ENCODE measurements at places on chromosomes 3 and 15.

- DNase-seq = no peak
Observed at GRCh38 chr3:97070302-97070701, 255.9 kb downstream of the EPHA6 start.

- DNase-seq = no peak
Observed at GRCh38 chr15:84889313-84889990, 5.0 kb downstream of the SLC28A1 start.

DNA sequence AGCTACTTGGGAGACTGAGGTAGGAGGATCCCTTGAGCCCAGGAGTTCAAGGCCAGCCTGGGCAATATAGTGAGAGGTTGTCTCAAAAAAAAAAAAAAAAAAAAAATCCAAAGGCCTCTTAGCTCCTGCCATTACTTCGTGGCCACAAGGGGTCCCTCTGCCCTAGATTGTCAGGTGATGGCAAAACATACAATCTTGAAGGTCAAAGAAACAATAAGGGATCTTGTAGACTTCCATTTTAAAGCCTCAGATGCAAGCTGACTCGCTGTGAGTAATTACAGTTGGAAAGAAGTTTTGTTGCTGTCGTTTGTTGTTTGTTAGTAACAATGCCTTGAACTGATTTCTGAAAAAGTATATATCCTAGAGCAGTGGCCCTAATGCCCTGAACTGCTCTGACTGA lies 55.9 kb upstream of the PLCL2 start:
- DNase-seq = peak; percentile 19

GRCh38 chr15:44144184-44144583 lies 50.9 kb downstream of the FRMD5 start:
- DNase-seq = no peak

DNA sequence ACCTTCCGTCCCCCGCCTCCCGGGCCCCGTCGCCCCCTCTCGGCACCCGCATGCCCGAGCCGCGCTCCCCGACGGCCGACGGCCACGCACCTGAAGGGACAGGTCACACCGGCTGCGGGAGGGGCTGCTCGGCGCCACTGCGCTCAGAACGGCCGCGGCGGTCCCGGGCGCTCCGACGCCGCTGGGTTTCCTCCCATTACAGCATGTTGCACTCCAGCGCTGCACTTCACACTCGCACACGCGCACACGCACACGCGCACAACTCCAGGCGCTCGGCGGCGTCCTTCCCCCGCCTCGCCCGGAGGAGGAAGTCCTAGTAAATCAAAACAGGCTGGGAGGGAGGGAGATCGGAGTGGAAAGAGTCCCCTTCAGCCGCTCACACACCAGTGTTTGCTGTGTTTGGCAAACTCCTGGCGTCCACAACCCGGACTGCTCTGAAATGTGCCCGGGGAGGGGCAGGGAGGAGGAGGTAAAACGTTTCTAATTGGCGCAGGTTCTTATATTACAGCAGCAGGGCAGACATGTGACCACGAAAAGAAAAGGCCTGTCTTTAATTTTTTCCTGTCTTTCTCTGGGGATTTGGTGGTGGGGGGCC lies 76.7 kb upstream of the VGLL4 start:
- DNase-seq = peak; percentile 66

DNA sequence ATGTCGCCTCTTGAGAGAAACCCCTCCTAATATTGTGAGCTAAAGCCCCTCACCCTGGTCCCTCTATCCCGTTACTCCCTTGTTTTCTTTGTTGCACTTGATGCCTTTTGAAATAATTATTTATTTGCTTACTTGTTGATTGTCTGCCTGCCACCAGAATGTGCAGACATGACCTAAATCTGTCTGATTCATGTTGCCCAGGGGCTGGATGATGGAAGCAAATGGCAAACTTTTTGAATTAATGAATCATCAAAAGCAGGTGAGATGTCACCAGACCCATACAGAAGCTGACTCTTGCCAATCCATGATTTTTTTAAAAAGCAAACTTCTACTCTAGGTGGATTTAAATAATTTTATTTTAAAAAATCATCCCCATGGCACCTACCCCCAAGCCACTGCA lies 49.3 kb downstream of the GRIP2 start:
- no peak for DNase-seq

DNA sequence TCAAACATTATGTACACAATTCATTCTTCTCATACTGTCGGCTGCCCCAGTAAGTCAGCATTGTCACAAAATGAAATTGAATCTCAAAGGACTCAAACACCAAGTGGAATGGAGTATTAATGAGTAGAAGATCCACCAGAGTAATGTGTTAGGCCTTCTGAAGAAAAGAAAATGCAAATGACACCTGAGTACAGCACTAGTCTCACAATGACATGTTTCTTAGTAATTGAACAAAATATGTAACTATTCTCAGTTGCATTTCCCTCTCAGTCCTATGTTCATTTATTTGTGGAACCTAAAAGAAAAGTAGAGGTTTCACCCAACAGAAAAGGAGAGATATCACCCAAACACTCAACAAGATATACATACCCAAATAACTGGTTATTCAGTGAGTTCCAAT lies 283.9 kb upstream of the THBS1 start:
- DNase-seq = no peak

DNA sequence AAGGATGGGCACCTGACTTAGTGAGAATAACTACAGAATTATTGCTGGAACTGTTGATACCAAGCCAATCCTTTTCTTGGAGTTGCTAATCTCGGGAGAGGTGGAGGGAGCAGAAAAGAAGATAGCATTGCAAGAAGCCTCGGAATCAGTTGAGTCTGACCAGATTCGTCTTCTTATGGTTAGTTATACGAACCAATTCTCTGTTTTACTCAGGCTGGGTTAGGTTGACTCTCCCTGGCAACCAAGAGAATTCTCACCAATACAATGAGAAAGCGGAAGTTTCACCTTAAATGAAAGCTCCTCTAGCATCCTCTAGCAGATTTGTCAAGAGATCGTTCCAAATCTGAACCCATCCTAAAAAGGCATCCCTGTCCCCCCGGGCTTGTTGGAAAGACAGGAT lies 43.5 kb upstream of the UBE2E1 start:
- DNase-seq = no peak

DNA sequence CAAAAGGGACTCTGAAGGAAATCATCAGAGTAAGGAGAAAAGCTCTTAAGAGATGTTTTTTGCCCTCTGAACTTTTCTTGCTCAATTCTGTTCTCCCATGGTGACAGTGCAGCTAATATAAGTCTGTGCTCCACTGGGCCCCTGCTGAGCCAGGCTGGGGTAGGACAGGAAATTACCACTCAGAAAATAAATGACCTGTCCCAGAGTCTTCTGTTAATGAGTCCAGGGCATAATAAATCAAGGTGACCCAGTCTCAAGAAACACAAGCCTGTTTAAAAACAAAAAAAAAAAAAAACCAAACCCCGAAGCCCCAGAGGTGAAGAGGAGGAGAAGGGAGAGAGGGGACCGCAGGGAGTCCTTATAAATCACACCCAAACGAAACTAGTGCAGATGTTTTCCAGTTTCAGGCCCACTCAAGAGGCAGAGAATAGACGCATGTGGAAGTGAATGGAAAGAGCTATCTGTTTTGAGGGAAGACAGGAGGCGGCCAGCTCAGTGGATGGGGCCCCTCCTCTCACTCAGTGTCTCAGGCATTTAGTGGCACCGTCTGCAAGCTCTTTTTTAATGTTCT lies 59.8 kb upstream of the BOC start:
- DNase-seq = no peak

- DNase-seq = peak; percentile 45
Observed at GRCh38 chr3:9316881-9317361, 45.9 kb upstream of the THUMPD3 start.

DNA sequence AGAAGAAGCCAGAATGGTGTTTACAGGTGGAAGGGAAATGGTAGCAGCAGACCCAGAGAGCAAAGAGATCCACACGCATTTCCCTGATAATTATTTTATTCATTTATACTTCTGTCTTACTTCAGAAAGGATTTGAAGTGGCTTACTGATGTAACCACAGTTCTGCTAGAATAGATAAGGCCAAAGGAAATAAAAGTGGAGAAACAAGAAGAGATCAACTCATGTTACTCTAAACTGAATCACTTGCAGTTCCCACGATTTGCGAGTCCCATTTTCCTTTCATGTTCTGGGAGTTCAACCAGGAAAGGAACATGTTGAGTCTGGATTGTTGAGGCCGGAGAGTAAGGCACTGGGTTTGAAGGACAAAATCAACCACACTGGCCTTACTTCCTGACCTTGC lies 151.8 kb downstream of the MYRIP start:
- no peak for DNase-seq
